Activated T-cell treated with anti-CD3 and anti-CD28 coated beads for 4 hours (primary cell): ENCODE measurements at places on chromosomes 2 and 18.

DNA sequence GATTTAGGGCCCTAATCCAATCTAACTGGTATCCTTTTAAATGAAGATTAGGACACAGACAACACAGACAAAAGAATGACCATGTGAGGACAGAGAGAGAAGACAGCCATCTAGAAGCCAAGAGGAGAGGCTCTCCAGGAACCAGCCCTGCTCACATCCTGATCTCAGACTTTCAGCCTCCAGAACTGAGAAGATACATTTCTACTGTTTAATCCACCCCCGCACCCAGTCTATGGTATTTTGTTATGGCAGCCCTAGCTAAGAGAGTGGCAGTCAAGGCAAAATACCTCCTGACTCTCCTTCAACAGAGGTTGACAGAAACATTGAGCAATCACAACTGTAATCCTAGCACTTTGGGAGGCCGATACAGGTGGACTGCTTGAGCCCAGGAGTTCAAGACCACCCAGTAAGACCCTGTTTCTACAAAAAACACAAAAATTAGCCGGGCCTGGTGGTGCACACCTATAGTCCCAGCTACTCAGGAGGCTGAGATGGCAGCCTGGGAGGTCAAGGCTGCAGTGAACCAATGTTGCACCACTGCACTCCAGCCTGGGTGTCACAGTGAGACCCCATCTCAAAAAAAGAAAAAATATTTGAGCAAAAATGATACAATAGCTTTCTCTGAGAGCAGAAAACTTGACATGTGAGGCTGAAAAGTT, 34.7 kb downstream of the WDR33 start:
- DNase-seq, result no peak

- DNase-seq, result no peak
These were observed 137.4 kb downstream of the SMAD7 start for GRCh38 chr18:48813321-48813720.

DNA sequence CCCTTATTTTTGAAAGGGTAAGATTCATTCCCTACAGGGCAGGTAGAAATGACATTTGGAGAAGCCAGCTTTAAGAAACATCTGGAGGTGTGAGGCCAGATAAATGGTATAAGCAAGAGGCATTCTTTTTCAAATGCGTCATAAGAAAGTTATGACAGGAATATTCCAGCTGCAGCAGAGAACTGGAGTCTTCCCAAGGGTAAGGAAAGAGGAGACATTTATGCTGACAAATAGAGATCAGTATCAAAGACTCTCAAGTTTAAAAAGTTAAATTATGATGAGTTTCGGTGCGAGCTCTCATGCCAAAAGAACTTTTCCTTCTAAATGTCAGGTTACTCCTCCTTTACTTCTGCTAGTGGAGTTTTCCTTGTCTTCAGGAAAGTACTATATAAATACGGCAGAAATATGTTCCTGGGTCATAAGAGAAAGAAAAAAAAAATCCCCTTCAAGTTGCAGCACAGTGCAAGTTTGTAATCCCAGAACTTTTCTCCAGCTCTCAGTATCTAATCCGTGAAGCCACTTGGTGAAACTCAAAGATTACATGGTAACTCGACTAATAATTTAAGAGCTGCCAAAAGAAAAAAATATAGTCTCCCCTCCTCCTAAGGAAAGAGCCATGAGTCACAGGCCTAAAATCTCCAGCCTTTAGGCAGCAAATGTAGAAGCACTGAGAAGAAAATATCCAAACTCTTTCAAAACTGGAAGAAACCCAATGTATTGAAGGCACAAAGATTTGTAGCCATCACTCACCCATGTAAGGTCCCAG, 428.1 kb downstream of the MEIS1 start:
- DNase-seq, result no peak

- DNase-seq, result no peak
These were observed 19.8 kb downstream of the POU3F3 start for GRCh38 chr2:104873689-104874054.

- DNase-seq, result no peak
These were observed 206.3 kb upstream of the GYPC start for GRCh38 chr2:126449677-126450076.

- DNase-seq, result no peak
These were observed 6.4 kb downstream of the PDK1 start for GRCh38 chr2:172562298-172562697.

- no peak for DNase-seq
These were observed 108.9 kb downstream of the CD226 start for GRCh38 chr18:69838620-69839411.

- DNase-seq, result no peak
These were observed 96.4 kb upstream of the TEX51 start for GRCh38 chr2:126802316-126802715.

- DNase-seq, result no peak
These were observed 72.9 kb downstream of the EN1 start for GRCh38 chr2:118774458-118775133.

DNA sequence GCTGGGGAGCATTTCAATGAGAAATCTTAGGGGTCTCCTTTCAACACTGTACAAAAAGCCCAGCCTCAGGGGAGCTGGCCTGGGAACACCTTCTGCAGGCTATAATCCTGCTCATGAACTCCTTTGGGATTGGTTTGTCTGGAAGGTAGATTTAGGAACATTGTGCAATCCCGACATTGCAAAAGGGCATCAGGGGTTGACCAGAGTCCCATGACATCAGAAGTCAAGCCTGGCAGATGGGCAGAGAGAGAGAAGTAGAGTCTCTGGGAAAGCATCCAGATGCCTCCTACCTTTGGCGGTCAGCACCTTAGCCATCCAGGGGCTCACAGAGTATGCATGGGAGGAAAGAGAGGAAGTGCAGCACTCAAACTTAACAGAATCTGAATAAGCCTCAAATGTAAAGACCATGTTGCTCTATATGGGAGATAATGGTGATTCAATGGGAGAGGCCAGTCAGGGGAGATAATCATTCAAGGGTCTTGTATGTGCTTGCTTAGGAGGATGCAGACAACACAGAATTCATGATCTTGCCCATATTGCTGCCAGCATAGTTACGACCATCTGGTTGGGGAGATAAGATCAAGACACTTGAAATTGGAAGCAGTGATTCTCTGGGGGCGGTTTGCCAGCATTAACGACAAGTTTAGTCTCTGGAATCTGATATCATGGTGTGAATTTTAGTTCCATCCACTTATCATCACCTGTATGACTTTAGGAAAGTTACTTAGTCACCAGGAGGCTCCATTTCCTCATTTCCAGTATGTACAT, 58.3 kb upstream of the UPP2 start:
- no peak for DNase-seq

DNA sequence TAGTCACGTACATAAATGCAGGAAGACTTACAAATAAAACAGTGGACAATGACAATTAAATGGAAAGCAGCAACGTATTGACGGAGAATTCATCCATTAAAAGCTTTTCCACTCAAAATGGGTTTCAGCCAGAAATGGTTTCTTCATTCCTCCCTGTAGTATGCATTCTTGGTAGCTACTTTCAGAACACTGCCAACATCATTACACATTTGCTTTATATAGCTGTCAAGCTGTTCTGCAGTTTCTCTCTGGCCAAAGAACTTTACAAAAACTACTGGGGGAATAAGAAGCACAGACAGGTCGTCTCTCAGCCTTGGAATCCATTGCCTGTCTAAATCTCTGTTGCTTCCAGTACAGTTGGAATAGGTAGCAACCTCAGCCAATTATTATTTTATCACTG, 84.1 kb upstream of the NCKAP5 start:
- no peak for DNase-seq

- no peak for DNase-seq
These were observed 359.9 kb downstream of the ARHGAP15 start for GRCh38 chr2:143489145-143489544.

- DNase-seq, result no peak
These were observed 31.5 kb downstream of the USP34 start for GRCh38 chr2:61439241-61440002.

DNA sequence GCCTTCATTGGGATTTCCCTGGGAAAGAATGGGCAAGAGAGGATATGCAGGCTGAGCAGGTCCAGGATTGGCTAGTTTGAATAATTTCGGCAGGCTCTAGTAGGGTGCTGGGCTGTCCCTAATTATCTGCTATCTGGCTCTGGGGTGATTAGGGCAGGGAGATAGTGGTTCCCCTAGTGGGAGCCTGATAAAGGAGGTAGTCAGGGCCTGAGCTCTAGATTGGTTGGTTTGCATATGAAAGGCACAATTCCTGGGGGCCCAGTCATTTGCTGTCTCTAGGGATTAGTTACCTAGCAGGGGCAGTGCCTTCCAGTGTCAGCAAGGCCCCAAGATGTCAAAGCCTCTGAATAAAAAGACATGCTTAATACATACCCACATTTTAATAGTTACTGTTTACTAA, 690.1 kb upstream of the KLHL29 start:
- no peak for DNase-seq

DNA sequence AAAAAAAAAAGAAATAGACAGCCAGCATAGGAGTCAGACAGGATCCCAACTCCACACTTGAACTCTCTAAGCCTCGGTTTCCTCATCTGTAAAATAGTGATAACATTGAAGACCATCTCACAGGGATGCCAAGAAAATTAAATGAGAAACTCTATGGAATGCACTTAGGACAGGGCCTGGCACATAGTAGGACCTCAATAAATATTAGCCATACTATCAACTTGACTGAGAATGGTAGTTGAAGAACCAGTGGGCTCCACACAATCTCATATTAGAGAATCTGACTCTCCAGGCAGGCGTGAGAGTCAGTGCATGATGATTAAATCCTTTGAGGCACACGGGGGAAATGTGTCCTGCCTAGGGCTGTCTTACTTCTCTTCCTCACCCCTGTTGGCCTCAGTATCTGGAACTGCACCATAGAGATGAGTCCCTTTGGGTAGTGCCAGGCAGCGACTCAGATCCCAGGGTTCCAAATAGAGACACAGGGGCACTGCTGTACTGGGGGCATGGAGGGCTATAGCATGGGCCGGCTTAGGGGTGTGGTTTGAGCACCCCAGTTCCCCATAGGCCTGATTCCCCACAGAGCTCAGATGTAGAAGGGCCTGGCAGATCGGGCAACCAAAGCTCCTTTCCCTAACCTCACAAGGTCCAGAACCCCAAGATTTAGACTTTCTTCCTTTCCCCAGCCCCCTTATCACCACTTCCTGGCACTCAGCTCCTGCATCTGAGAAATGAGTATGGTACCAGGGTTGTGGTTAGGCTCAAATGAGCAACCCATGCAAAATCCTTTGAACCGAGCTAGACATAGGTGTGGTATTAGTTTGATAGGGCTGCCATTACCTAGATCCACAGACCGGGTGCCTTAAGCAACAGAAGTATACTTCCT, 51.3 kb upstream of the CAB39 start:
- peak; percentile 40 for DNase-seq

GRCh38 chr2:192157776-192158175, 37.0 kb downstream of the TMEFF2 start:
- DNase-seq, result no peak

DNA sequence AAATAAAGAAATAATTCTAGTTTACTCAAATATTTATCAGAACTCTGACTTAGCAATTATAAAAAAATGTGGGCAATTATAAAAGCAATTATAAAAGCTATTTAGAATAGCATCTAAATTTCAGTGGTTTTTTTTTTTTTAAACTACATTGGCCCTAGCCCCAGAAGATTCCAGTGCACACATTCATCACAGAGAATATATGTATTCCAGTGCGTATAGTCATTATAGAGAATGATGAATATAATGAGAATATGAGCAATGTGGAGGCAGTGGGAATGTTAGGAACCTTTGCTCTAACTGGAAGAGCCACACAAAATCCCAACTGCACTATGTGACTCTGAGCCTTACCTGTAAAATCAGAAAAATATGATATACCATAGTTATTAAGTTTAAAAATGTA, 10.5 kb downstream of the MAP3K2 start:
- DNase-seq, result no peak

DNA sequence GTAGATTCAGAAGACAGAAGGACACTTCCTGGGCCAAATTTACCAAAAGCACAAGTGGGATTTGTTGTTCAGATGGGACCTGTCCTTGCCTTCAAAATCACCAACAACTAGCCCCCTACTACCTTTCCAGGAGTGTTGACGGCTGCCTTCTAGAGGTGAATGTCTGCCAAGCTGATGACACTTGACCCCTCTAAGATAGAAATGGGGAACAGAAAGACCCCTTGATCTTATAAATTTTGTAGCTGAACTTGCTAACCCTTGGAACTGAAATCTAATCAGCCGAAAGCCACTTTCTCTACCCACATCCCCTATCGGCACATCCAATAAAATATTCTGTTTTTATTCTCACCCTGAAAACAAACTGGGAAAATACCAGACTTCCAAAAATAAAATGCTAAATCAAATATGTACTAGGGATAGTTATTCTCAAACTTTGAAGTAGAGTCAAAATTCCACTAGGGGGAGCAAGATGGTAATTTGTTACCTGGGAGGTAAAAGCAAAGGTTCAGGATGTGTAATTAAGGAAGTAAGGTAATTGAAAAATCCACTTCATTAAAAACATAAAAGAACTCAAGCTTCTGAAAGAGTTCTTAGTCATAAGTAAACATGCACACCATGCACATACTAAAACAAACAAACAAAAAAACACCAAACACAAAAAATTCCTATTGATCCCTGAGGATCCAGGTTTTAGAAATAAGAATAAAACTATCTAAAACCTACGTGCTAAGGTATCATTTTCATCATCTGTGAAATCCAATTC, 119.2 kb downstream of the ANKRD44 start:
- DNase-seq, result no peak

GRCh38 chr2:905833-906140, 44.9 kb upstream of the SNTG2 start:
- DNase-seq, result no peak

DNA sequence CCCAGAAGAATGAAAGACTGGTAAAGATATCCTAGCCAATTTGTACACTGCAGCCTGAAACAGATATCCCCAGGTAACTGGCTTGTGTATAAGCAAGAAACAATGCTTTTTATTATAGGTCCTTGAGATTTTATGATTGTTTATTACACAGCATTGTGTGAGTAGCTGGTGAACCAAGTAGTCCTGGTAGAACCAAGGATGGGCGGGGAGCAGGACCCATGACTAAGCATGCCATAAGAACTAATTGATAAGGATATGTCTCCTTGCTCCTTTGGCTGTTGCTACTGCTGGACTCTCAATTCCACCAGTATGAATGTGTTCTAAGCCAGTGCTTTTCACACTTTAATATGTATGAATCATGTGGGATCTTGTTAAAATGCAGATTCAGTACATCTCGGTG, 12.3 kb upstream of the ALMS1 start:
- DNase-seq, result no peak

- DNase-seq, result no peak
These were observed 183.9 kb upstream of the KLHL14 start for GRCh38 chr18:32956591-32957315.

GRCh38 chr2:165544897-165545296, 75.4 kb downstream of the CSRNP3 start:
- no peak for DNase-seq

- no peak for DNase-seq
These were observed 11.3 kb upstream of the SUMO1 start for GRCh38 chr2:202249521-202250253.

DNA sequence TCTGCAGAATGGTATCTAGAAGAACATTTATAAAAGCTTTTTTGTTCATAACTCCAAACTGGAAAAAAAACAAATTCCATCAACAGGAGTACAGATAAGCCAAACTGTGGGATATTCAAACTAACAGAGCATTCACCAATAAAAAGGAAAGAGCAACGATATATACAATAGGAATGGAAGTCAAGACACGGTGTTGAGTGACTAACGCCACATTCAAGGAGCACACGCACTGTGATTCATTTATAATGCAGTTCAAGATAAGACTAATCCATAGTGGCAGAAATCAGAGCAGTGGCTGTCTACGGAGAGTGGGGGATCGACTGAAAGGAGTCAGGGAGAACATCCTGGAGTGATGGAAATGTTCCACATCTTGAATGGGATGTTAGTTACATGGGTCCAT, 70.7 kb downstream of the CABYR start:
- no peak for DNase-seq

- peak; percentile 63 for DNase-seq
These were observed 54.5 kb downstream of the SIGLEC15 start for GRCh38 chr18:45879681-45880655.
